ENCODE measurements at places on chromosomes 7 and 10.

DNA sequence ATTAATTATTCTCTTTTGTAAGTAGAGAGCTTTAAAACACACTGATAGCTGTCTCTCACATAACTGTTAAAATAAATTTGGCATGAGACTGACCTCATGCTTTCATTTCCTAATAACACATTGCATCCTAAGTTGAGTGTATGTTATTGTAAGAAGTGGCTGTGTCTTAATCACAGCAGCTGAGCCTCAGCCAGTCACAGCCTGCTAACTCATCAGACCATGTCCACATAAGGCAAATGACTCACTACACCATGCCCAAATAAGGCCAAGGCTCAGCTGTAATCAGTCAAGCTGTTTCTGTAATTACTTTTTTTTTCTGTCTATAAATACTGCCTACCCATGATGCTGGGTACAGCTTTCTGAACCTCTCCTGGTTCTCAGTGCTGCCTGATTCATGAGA, 860.9 kb downstream of the XPNPEP1 start:
- DNase-seq = no peak

- DNase-seq = no peak
Measured at GRCh38 chr7:158559356-158559755, 28.3 kb downstream of the PTPRN2 start.

- no peak for DNase-seq
Measured at GRCh38 chr7:20794676-20795075, 8.0 kb upstream of the SP8 start.

- no peak for DNase-seq
Measured at GRCh38 chr10:27621461-27621860, 117.4 kb downstream of the RAB18 start.

DNA sequence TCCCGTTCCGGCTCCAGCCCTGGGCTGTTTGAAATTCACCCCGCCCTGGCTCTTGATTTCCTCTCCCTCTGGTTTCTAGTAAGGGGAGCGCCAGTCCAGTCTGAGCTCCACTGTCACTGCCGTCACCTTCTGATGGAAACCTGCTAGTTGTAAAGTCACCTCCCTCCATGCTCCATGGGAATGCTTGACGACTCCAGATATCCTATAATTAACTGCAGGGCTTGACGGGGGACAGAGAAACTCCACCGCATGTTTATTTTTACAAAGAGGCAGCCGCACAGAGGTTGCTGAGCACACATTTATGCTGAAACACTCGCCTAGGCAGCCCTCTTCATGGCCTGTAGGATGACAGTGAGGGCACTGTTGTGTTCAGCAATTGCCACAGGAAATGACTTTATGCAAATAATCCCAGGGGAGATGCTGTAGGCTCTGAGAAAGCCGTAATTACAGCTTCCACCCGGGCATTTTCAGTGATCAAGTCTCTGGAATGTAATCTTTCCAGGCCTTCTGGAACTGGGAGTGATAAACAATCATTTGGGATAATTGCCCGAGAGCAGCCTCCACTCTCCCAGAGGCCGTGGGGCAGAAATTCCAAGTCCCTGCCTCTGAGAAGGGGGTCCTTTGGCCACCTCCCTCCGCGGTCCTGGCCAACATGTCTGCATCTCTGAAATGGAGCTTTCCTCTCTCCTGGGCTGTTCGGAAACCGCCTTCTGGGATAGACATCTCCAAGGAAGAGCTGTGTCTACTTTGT, 300.5 kb downstream of the KLF6 start:
- no peak for DNase-seq

DNA sequence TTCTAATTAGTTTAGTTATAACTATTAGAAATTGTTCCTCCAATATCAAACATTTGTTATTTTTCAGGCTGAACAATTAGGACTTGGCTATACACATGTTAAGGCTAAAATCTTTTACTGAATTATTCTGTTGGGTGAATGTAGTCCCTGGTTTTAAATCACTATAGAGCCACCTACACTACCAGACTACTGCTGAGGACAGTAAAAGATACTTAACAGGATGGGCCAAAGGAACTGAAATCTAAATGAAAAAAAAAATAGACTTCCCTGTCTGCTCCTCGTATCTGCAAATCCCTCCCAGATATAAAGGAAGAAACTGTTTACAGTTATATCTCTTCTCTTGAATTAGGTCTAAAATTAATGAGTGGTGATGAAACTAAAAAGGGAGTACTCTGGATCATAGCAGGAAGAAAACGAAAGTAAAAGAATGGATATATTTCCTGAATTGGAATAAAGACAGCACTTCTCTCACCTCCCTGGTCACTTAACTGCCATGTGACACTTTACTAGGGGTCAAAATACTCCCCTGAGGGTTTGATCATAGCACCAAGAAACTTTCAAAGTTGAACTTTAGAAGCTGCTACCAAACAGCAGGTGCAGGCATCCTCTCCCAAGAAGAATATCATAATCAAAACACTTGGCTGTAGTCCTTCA, 12.7 kb downstream of the FBXW4 start:
- DNase-seq = no peak

- no peak for DNase-seq
Measured at GRCh38 chr10:52703898-52704297, 68.7 kb downstream of the MBL2 start.

GRCh38 chr10:68125772-68126171, 16.5 kb downstream of the MYPN start:
- no peak for DNase-seq

DNA sequence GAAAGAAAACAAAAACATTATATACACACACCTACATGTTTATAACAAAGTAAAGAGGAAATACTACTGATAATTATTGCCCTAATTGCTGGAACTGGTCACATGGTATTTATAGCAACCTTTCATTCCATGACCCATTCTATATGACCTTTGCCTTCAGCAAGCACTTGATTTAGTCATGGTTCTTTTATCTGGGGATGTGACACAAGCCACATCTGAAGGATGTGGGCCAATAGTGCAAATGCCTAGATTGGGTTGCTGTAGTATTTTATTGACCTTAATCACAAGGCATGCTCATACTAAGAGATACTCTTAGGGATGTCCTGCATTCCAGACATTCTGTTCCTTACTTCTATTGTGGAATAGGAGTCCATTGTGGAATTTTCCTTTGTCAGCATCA, 723.5 kb upstream of the POM121L12 start:
- DNase-seq = no peak

DNA sequence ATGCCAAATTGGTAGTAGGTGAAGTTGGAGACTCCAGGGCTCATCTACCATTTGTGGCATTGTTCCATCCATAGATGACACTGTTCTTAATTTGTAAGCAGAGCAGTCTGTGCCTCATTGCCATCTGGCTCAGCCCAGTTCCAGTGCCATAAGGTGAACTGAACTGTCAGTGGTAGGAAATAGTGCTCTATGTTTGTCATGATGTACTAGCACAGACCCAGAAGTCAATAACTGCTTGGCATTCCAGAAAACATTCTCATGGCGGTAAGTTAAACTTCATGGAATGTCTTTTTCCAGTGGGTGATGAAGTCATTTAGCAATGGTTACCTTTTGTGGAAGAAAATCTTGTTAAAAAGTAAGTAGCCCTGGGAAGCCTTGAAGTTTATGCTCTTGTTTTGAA, 302.7 kb downstream of the SUGCT start:
- DNase-seq = no peak

DNA sequence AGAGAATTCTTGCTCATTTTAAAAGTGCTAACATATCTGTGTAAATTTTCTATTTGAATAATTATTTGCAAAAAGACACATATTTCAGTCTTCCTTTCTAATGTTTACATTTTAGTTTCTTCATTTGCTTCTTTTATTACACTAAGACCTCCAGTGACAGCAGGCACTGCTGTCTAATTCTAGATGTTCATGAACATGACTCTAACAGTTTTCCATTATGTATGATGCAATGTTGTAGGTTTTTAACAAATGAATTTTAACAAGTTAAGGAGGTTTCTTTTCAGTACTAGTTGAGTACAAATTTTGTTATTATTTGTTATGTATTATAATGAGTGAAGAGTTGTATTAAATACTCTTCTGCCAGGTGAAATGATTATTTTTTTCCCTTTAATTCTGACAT, 83.6 kb downstream of the GRB10 start:
- DNase-seq = no peak

GRCh38 chr10:99339563-99340047, 10.4 kb downstream of the CNNM1 start:
- no peak for DNase-seq

GRCh38 chr7:1341361-1342089, 108.9 kb downstream of the UNCX start:
- DNase-seq = no peak

- DNase-seq = no peak
Measured at GRCh38 chr7:70589010-70589409, 542.9 kb upstream of the GALNT17 start.

GRCh38 chr10:44242091-44242490, 142.8 kb downstream of the CXCL12 start:
- DNase-seq = no peak

DNA sequence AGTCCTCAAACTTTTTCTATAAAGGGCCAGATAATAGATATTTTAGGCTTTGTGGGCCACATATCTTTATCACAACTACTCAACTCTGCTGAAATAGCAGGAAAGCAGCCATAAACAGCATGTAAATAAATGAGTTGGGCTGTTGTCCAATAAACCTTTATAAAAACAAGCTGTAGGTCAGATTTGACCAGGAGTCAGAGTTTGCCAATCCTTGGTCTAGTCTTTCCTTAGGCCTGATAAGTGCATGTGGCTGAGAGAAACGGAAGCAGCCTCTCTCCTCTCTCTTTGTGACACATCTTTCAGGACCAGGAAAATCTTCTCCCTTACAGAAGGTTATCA, 724.5 kb downstream of the GRID1 start:
- no peak for DNase-seq

- DNase-seq = no peak
Measured at GRCh38 chr10:102283890-102284289, 38.6 kb downstream of the GBF1 start.

- DNase-seq = no peak
Measured at GRCh38 chr7:12025246-12025645, 185.8 kb upstream of the TMEM106B start.

DNA sequence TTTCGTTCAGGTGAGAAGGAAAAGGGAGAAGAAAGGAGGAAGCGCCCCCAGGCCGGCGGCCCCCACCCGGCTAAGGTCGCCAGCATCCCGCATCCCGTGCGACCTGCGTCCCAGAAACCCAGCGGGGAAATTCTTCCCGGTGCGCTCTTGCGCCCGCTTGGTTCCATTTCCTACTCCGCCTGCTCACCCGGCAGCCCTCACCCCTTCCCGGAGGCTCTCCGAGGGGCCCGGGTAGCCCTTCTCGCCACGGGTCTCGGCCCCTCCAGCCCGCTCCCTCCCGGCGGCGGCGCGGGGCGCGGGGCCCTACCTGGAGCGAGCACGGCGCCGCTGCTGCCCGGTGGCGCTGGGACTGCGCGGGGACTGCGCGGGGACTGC, at the start of gene PRKCQ:
Gene PRKCQ, minus strand, starts transcription at position 373 of the 375 bp plus-strand sequence. CDS start 65,141 bp downstream, outside the sequence.
- DNase-seq = no peak

GRCh38 chr10:95758351-95759025, 2.5 kb downstream of the ENTPD1 start:
- no peak for DNase-seq

DNA sequence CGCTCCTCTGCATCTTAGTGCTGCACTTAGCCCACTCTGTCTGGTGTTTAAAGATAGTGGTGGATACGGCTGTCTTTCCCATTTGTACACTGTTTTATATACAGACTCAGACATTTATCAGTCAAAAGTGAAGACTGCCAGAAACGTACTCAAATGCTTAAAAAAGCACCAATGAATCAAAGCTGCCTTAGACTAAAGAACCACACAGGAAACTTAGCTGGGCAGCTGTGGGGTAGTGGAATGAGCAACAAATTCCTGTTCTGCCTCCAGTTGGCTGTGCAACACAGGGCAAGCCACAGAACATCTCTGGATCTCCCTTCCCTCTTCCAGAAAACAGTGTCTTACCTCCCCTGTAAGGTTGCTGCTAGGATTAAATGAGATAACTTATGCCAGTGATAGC, 76.0 kb downstream of the ATXN7L1 start:
- DNase-seq = peak; percentile 32

DNA sequence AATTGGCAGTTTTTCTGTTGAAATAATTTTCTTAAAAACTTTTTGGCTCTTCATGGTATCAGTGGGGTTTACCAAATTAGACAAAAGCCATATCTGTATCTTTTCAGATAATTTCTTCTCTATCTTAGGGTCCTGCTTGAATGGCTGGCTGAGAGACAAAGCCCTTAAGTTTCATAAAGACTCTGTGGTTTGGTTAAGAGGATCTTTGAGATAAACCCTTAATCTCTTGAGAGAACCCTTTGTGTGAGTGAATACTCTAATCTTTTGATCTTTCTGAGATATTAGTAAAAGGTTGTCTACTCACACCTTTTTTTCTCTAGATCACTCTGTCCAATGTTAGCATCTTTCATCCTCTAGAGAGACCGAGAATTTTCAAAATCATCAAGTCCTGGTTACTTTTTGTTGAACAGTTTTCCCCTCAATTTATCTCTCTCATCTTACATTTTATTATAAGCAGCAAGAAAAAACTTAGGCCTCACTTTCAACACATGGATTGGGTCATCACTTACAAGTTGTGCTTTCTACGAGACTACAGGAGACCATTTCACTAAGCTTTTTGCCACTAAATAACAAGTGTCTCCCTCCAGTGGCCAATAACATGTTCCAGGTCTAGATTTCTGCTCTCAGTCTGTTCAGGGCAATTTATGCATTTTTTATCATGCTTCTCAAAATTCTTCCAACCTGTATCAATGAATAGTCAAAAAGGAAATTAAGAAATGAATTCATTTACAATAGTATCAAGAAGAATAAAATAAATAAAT, 28.4 kb downstream of the DNAJC9 start:
- no peak for DNase-seq

GRCh38 chr7:72326365-72326764, 85.8 kb downstream of the CALN1 start:
- DNase-seq = no peak

GRCh38 chr10:91977491-91977890, 53.9 kb downstream of the BTAF1 start:
- DNase-seq = no peak

DNA sequence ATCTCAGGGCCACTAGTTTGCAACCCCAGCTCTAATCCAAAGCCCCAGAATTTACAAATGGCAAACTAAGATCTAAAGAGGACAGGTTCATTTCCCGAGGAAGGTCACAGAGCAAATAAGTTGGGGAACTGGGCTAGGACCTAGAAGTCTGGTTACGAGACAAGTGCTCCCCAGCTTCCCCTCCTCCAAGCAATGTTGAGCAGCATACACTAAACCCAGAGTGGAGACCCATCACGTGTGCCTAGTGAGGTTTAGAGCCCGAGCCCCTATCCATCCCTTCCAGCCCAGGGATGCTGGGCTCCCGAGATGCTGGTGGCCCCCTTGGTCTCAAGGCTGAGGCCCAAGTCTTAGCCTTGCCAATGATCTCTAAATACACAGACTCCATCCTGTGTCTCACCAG, 209.5 kb upstream of the ZMIZ1 start:
- DNase-seq = no peak

All from activated naive CD4-positive, alpha-beta T cell treated with anti-CD3 and anti-CD28 coated beads, Interleukin-2, amount 10 ng/mL, durations not matched to agents 7 days and 5 days (primary cell).